ENCODE measurements at places on chromosomes 12 and 14.

GRCh38 chr12:103547929-103548328 lies 39.1 kb upstream of the STAB2 start:
- peak; percentile 67 for DNase-seq

- DNase-seq = no peak
Observed at GRCh38 chr12:154058-154457, 59.9 kb downstream of the SLC6A12 start.

- no peak for DNase-seq
Observed at GRCh38 chr12:115163710-115164109, 479.7 kb upstream of the TBX3 start.

GRCh38 chr12:47990351-47991105 lies 13.7 kb downstream of the COL2A1 start:
- DNase-seq = no peak

- no peak for DNase-seq
Observed at GRCh38 chr12:31274520-31275300, 51.2 kb downstream of the SINHCAF start.

DNA sequence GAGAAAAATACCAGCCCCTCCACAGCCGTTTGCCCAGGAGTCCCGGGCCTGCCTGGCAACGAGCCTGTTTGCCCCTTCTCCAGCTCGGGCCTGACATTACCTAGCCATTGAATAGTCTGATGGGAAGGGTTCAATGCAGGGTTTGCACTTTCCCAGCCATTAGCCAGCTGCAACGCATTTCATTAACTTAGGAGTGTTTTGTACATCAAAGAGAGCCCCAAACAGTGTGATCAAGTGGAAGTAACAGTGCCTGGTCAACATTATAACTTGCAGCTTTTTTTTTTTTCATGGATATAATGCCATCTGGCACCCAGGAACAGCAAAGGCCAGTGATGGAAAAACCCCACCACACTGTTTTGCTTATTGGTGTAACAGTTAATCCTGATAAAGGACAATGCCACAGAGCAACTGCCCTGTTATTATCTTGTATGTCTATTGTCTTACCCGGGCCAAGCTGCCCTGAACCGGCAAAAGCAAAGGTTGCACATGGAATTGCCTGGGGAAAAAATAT lies 38.0 kb downstream of the BTG1 start:
- DNase-seq = peak; percentile 84

GRCh38 chr14:94373708-94374107 lies 14.7 kb downstream of the SERPINA1 start:
- no peak for DNase-seq

DNA sequence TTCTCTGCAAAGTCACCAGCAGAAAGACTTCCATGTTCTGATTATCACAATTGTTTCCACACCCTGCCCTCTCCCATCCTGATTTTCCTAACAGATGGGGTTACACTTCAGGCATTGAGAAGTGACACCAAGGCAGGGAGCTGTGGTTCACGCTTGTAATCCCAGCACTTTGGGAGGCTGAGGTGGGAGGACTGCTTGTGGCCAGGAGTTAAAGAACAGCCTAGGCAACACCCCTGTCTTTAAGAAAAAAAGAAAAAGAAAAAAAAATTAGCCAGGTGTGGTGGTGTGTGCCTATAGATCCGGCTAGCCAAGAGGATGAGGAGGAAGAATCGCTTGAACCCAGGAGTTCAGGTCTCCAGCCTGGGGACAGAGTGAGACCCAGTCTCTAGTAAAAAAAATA lies 5.2 kb downstream of the PPP1CC start:
- no peak for DNase-seq

DNA sequence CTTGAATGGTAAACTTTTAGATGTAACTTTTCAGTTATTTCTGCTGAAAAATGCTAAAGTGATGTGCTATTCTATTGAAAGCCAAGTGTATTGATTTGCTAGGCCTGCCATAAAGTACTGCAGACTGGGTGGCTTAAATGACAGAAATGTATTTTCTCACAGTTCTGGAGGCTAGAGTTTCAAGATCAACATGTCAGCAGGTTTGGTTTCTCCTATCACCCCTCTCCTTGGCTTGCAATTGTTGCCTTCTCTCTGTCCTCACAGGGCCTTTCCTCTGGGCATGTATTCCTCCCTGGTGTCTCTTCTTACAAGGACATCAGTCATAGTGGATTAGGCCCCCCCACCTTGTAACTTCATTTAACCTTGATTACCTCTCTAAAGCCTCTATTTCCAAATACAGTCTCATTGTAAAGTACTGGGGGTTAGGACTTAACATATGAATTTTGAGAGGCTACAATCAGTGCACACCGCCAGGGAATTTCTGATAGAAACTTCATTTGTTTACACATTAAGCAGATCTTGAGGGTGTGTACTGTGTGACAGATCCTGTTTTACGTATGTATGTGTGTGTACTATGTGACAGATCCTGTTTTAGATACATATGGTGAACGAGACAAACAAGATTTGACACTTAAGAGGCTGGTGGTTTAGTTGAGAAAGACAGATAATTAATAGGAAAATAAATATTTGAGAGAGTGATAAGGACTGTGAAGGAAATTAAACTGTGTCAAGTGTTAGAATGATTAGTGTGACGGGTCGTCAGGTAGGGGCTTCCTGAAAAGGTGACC lies 49.5 kb downstream of the ADIPOR2 start:
- DNase-seq = no peak

- no peak for DNase-seq
Observed at GRCh38 chr12:115444346-115444745, 760.4 kb upstream of the TBX3 start.

GRCh38 chr12:59936534-59936933 lies 340.7 kb downstream of the SLC16A7 start:
- no peak for DNase-seq

DNA sequence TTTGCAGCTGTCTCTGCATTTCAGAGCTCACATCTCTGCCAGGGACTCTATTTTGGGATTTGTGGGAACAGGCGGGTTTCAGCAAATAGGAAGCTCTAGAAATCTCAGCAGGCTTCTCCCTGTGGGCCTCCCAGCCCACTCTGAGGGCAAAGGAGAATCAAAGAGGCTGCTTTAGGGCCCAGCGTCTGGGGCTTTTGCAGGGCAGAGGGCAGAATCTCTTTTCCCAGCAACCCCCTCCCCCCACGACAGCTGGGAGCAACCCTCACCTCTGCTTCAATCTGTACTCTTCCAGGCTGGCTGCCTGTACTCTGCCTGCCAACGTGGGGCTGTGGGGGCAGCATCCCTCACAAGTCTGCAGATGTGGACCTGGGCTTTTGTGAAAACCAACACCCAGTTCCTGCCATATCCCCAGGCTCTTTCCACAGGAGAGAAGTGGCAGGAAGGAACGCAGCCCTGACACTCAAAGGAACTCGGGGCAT lies 529.6 kb upstream of the TBX3 start:
- no peak for DNase-seq

DNA sequence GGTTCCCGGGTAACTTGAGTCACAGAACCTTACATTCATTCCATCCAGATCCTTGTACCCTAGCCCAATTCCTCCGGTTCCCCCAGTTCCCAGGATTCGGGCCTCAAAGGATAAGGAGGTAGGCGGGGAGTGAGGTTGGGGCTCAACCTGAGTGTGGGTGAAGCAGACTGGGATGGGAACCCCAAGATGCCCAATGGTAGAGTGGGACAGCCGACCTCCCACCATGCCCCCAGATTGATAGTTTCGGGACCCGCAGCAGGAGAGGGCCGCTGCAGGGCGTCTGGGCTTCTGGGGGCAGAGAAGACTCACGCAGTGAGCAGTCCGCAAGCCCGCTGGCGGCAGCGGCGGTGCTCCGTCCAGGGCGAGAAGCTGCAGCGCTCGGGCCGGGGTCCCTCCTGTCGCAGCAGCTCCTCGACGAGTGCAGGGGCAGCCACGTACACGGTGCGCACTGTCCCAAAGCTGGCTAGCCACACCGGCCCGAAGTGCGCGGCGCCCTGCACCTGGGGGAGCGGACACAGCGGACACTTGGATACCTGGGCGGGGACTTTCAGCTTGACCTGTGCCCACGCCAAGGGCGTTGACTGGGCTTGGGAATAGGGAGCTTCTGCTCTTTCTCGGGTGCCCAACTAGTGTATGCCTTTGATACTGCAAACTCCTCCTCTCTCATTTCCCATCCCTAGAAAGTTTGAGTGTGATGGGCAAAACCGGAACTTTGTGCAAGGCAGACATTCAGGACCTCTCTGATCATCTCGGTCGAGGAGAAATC lies 997 bp downstream of the CYP27B1 start:
- no peak for DNase-seq

Measured in NCI-H1092 (cell line).